ENCODE measurements at places on chromosomes 2 and 18.

GRCh38 chr18:50356036-50356945 lies 18.6 kb upstream of the SKA1 start:
- no peak for DNase-seq

DNA sequence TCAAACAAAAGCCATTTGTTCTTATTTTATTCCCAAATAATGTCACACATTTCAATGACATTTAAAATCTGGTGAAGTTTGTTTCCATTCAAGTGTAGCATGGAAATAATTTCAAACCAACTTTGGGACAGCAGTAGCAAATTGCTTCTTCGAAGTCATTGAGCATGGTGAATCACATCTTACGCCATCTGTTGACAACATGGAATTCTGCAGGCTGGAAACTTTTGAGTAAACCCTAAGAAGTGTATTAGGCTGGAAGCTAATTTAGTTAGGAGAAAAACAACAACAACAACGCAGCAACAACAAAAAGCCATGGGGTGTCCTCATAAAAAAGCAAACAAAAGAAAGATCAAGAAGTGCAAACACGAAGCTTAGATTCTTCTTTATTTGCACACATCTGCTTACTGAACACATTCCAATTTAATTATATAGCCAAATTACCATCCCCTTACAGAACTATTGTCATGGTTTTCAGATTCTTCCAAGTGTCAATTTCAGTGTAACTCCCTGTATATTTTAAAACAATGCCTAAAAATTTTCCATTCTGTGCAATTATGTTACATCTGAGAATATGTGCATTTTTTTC lies 659.0 kb upstream of the CDH7 start:
- no peak for DNase-seq

GRCh38 chr2:111239107-111239506 lies 118.4 kb downstream of the BCL2L11 start:
- DNase-seq = no peak

GRCh38 chr2:37976411-37976810 lies 51.3 kb downstream of the RMDN2 start:
- DNase-seq = no peak

DNA sequence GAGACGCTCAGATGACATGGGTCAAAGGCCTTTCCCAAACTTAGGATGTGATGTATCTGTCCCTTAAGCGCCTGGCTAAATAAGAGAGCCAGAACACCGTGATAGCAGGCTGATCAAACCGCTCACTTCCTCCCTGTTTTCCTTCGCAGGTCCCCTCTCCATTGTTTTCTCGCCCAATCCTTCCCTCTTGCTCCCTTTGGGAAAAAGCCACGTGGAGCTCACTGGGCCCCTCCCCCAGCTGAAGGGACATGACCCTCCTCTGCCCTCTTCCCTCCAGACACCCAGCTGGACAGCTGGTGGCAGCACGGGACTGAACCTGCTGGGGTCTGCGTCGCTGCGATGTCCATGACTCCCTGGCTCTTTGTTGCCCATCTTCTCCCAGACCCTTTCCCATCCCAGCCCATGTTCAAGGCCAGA lies 201.7 kb downstream of the TNS1 start:
- no peak for DNase-seq

GRCh38 chr2:158756331-158756730 lies 38.8 kb upstream of the DAPL1 start:
- DNase-seq = no peak
